Activated naive CD4-positive, alpha-beta T cell treated with anti-CD3 and anti-CD28 coated beads for 36 hours (primary cell): ENCODE measurements at places on chromosomes 1 and 21. TPM values are rescaled to one million over a fixed set of nuclear protein-coding genes. Genes with fewer than 3 reads are reported as not detected.
A peak's percentile ranks its signal among the peaks of the same experiment; 100 is the strongest.

DNA sequence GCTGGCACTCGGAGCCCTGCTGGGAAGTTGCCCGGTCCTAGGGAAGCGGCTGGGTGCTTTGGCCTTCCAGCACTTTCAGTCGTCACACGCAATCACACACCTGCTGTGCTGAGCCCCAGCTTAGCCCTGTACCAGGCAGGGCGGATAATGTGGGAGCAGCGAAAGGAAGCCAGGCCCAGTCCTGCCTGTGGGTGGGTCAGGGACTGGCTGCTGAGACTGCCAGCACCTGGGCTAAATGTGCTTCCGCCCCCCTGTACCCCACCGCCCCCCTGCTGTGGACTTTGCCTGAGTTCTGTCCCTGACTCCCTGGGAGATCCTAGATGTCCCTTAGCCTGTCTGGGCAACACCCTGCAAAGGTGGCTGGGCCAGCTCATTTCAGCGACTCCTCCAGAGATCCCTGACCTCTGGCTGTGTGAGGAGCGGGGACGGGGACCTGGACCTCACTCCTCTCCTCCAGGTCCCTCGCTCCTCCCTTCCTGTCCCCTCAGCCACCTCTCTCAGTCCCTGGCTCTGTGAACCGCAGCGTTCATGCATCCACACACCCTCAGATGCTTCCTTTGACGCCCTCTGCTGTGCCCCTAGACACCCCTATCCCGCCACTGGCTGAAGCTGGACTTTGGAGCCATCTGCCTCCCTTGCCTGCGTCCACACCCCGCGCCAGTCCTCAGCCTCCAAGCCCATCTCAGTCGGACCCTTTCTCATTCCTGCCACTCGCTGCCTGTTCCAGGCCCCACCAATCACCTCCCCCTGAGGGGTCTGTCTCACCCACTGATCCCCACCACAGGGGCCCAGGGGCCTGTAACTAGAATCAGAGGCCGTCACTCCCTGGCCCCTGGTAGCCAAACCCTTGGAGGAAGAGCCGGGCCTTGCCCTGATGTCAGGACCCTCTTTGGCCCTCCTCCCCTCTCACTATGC lies 1.4 kb downstream of the MMEL1 start:
- H3K36me3 ChIP-seq = no peaks in the 10 kb centered on the region
- peaks cover 9% of the 10 kb centered on the region for H3K4me1 ChIP-seq
- no peak overlapping the region for H3K27ac ChIP-seq
- peaks cover 28% of the 10 kb centered on the region for H3K27me3 ChIP-seq
- no peak for DNase-seq

GRCh38 chr1:88998716-88999115 lies 6.3 kb upstream of the KYAT3 start:
- H3K27me3 ChIP-seq = peaks cover 4% of the 10 kb centered on the region
- H3K27ac ChIP-seq = no peak overlapping the region
- peak; percentile 33 for DNase-seq
- no peak overlapping the region for H3K4me3 ChIP-seq

- peaks cover 18% of the 10 kb centered on the region for H3K27me3 ChIP-seq
- H3K4me3 ChIP-seq = no peak overlapping the region
- no peaks in the 10 kb centered on the region for H3K36me3 ChIP-seq
- no peaks in the 10 kb centered on the region for H3K4me1 ChIP-seq
Measured at GRCh38 chr1:234106032-234106431, 201.6 kb downstream of the SLC35F3 start.

The SERPINC1 gene
- total RNA-seq = not detected

The NIBAN1 gene
- total RNA-seq = 4.5 TPM

The RNF223 gene
- total RNA-seq = not detected

DNA sequence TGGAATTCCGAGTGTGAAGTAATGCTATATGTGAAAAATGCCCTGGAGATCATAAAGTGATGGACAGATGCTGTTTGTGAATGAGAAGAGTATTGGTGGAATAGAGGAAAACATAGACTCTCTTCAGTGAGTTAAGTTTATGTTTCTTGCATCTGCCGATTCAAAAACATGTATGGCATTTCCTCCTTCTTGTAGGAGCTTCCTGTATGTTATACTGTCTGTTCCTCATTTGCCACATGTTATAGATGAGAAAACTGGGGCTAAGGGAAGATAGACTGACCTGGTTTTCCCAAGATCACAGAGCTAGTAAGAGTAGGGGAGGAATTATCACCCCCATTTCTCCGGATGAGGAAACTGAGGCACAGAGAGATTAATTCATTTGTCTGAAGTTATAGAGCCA lies 41.1 kb upstream of the IL20 start:
- H3K27me3 ChIP-seq = no peaks in the 10 kb centered on the region
- no peak for DNase-seq
- no peak overlapping the region for H3K4me3 ChIP-seq
- no peak overlapping the region for H3K27ac ChIP-seq

DNA sequence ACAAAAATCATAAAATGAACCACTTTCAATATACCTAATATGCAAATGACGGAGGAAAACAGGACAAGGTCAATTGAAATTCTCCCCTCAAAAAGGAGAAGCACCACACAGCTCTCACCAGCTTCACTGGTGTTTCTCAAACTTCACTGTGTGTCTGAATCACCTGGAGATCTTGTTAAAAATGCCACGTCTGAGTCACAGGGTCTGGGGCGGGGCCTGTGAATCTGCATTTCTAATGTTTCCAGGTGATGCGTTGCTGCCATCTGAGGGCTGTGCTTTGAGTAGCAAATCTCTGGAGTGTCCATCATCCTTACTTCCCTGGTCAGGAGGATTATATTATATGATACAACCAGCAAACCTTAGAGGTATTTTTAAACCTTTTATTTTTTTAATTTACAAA lies 9.0 kb downstream of the CLDN19 start:
- no peaks in the 10 kb centered on the region for H3K36me3 ChIP-seq
- DNase-seq = peak; percentile 87
- H3K4me3 ChIP-seq = no peak overlapping the region
- H3K27ac ChIP-seq = no peak overlapping the region
- H3K27me3 ChIP-seq = no peaks in the 10 kb centered on the region

DNA sequence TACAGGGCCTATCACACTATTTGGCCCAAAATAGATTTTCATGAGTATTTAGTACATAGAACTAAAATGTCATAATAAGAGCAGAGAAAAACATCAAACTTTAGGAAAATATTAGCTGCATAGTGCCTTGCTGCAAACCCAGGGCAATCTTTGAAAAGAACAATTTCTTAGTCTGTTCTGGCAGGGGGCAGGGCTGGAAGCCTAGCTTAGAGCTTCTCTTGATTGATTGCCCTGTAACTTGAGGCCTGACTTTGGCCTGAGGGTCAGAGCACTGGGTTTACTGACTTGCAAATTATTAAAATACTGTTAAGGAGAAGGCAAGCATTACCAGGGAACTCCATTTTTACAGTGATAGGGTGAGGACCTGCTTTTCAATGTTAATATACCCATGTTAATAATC lies 115.8 kb upstream of the SPAG17 start:
- H3K4me3 ChIP-seq = no peak overlapping the region
- H3K36me3 ChIP-seq = no peaks in the 10 kb centered on the region
- no peaks in the 10 kb centered on the region for H3K27me3 ChIP-seq

- no peaks in the 10 kb centered on the region for H3K27me3 ChIP-seq
- no peaks in the 10 kb centered on the region for H3K4me1 ChIP-seq
- H3K4me3 ChIP-seq = no peak overlapping the region
- H3K36me3 ChIP-seq = no peaks in the 10 kb centered on the region
Measured at GRCh38 chr1:2906085-2906484, 104.6 kb upstream of the TTC34 start.

DNA sequence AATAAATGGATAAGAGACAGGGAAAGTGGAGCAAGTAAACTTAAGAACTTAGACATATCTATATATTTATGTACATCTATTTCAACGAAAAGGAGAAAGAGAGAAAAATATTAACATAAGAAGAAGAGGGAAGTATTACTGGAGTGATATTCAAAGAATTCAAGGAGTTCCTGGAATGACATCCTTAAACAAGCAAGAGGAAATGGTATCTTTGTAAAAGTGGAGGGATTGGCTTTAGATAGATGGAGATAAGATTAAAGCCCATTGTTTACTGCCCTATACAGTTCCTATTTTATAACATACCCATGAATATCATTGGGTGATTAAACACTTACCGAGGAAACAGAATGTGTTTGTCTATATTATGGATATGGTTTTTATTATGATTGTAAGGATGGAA lies 1036.3 kb downstream of the TTLL7 start:
- no peaks in the 10 kb centered on the region for H3K36me3 ChIP-seq
- no peak overlapping the region for H3K27ac ChIP-seq
- H3K27me3 ChIP-seq = no peaks in the 10 kb centered on the region
- no peak overlapping the region for H3K4me3 ChIP-seq

The SPATA6 gene
- 1.6 TPM for total RNA-seq

- no peak for DNase-seq
- no peak overlapping the region for H3K4me3 ChIP-seq
- H3K36me3 ChIP-seq = peaks cover 4% of the 10 kb centered on the region
- H3K4me1 ChIP-seq = no peaks in the 10 kb centered on the region
Measured at GRCh38 chr1:103582464-103582863, 11.1 kb downstream of the AMY2B start.

DNA sequence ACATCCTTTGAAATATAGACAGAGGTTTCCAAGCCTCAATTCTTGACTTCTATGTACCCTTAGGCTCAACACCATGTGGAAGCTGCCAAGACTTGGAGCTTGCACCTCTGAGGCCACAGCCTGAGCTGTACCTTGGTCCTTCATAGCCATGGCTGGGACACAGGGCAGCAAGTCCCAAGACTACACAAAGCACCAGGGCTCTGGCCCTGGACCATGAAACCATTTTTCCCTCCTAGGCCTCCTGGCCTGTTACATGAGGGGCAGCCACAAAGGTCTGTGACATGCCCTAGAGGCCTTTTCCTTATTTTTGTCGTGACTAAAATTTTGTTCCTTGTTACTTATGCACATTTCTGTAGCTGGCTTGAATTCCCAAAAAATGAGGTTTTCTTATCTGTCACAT lies 953.1 kb upstream of the ADGRL4 start:
- no peak overlapping the region for H3K27ac ChIP-seq
- H3K27me3 ChIP-seq = no peaks in the 10 kb centered on the region
- no peak overlapping the region for H3K4me3 ChIP-seq
- H3K36me3 ChIP-seq = no peaks in the 10 kb centered on the region
- no peak for DNase-seq
- H3K4me1 ChIP-seq = no peaks in the 10 kb centered on the region

GRCh38 chr1:119646521-119647227 lies 1.4 kb downstream of the ZNF697 start:
- H3K4me1 ChIP-seq = peaks cover 20% of the 10 kb centered on the region
- H3K27ac ChIP-seq = no peak overlapping the region
- no peak for DNase-seq
- peaks cover 63% of the 10 kb centered on the region for H3K27me3 ChIP-seq
- H3K4me3 ChIP-seq = peak overlapping the region; percentile 73
- H3K36me3 ChIP-seq = no peaks in the 10 kb centered on the region

The MAP1LC3C gene
- not detected for total RNA-seq

GRCh38 chr1:39425634-39426033 lies 65.8 kb upstream of the BMP8A start:
- peaks cover 10% of the 10 kb centered on the region for H3K4me1 ChIP-seq
- no peak for DNase-seq
- peaks cover 31% of the 10 kb centered on the region for H3K36me3 ChIP-seq
- H3K27ac ChIP-seq = no peak overlapping the region

DNA sequence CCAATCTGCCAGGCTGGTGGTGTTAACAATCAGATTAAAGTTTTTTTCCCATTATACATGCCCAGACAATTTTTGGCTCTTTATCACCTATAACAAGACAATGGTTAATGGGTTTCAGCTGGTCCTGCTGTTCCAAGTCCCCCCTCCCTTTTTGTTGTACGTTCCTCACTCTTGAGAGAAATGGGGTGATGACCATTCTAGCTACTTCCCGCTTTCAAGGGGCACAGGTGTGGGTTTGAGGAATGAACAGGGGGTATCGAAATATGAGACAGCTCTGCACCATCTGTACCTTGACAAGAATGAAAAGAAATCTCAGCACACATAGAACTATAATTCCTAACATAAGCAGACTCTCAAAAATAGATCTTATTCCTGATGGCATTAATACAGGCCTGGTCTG lies 326.8 kb downstream of the PTPRU start:
- peaks cover 3% of the 10 kb centered on the region for H3K27me3 ChIP-seq
- no peak for DNase-seq
- no peak overlapping the region for H3K27ac ChIP-seq
- H3K36me3 ChIP-seq = no peaks in the 10 kb centered on the region
- no peak overlapping the region for H3K4me3 ChIP-seq

GRCh38 chr1:155979597-155980343 lies 1.4 kb upstream of the ARHGEF2 start:
- peak overlapping the region; percentile 98 for H3K4me3 ChIP-seq
- peak overlapping the region; percentile 99 for H3K27ac ChIP-seq
- H3K4me1 ChIP-seq = peaks cover 59% of the 10 kb centered on the region
- no peaks in the 10 kb centered on the region for H3K27me3 ChIP-seq
- peaks cover 31% of the 10 kb centered on the region for H3K36me3 ChIP-seq

The COL18A1 gene
- 12.6 TPM for total RNA-seq

The BCL2L15 gene
- 0.15 TPM for total RNA-seq

DNA sequence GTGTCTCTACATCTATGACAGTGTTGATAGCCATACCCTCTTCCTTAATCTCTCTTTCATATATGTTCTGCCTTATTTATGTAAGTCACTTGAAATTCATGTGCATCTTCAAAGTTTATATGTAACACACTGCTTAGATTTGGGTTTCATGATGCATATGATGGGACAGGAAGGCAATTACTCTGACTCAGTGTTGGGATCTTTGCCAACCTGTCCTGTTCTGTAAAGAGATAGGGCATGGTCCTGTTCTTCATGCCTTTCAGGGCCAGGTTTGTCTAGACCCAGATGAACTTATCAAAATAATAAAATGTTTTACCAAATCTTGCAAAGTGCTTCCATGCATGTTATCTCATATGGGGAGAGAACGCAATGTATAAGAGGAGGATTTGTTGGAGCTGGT lies 69.5 kb downstream of the TMPRSS15 start:
- H3K27ac ChIP-seq = no peak overlapping the region
- DNase-seq = no peak
- H3K4me1 ChIP-seq = no peaks in the 10 kb centered on the region
- H3K27me3 ChIP-seq = no peaks in the 10 kb centered on the region
